ENCODE measurements at places on chromosomes 3 and 15.

DNA sequence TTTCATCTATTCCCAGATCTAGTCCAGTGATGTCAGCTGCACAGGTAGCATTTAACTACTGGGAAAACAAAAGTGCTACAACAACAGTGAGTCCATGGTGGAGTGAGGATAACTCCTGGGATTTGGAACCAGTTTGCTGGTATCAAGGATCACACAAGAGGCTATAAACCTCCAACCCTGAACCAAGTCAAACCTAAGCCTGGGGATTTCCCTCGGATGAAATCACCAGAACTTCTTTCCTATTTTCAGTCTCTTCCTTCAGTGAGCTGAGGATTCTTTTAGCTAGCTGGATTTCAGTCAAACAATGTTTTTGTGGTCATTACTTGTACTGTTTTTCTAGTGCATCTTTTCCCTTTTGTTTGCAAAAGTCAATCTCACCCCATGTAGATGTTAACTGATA lies 31.5 kb downstream of the SEC22C start:
- DNase-seq, result no peak

- DNase-seq, result no peak
Measured at GRCh38 chr15:46894644-46895043, 822.7 kb upstream of the SEMA6D start.

- no peak for DNase-seq
Measured at GRCh38 chr3:114464548-114464947, 170.7 kb downstream of the TIGIT start.

DNA sequence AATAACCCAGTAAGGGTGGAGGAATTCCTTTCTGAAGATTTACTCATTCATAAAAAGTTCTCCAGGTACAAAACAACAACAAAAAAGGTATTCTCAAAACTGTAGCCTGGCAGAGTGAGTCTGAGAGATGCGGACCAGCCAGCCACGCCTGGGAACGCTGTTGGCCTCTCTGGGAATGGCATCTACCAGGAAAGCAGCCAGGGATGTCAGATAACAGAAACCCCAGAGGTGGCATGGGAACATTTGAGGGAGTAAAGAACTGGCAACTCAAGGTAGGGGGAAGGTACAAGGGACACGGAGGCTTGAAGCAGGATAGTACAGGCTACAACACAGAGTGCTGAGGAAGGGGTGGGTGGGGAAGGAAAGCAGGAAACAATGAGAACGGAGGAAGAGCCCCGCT lies 7.1 kb upstream of the AP3S2 start:
- no peak for DNase-seq

- DNase-seq, result no peak
Measured at GRCh38 chr15:60076045-60076444, 71.9 kb downstream of the FOXB1 start.

GRCh38 chr3:105538483-105538882 lies 171.8 kb downstream of the ALCAM start:
- DNase-seq, result no peak

DNA sequence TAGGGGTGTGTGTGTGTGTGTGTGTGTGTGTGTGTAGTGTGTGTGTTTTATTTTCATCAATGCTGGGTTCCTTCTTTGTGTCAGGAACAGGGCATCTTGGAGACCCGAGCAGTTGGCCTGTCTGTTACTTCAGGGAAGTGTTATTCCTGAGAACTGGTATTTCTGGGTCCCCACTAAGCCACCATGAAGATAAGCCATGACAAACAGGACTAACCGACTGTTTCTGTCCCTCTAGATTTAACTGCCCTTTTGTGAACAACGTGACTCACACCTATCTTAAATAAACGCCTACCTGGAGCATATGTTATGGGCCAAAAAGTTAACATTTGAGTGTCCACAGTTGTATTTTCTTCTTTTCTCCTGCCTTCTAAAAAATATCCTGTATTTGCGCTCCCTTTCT lies 19.5 kb downstream of the SIDT1 start:
- no peak for DNase-seq
